ENCODE measurements at places on chromosomes 4 and X.

- peak; percentile 47 for DNase-seq
Observed at GRCh38 chrX:69285881-69286564, 120.8 kb upstream of the PJA1 start.

DNA sequence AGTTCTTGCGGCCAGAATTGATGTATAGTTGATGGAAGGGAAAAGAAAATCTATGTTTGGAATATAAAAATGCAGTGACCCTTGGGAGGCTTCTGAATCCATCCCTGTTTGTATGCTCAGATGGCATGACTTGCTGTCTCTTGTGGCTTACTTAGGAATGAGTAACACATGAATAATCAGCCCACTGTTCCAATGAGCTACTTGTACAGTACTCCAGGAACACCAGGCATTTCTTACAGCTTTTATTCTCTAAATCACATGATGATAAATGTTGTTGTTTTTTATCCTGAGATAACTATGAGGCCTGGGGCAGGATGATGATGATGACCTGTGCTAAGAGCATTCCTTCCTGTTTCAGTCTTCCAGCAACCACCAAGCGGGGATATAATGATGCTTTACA, 18.9 kb downstream of the TMPRSS11E start:
- no peak for DNase-seq

DNA sequence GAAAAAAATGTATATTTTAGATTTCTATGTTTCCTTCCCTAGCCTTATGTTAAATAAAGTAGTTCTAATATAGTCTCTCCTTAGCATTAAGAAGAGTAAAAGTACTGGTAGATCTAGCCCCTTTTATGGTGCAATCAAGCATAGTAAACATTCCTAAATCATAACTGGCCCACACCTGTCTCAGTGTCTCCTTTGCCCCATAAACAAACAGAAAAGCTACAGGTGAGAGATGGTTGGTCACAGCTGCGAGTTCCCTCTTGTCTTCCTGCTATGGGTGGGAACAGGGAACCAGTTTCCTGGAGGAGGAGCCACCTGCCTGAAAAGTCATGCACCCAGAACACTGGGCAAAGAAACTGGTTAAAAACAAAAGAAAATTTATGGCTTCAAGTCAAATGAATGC, 16.6 kb downstream of the SOWAHB start:
- DNase-seq = no peak

DNA sequence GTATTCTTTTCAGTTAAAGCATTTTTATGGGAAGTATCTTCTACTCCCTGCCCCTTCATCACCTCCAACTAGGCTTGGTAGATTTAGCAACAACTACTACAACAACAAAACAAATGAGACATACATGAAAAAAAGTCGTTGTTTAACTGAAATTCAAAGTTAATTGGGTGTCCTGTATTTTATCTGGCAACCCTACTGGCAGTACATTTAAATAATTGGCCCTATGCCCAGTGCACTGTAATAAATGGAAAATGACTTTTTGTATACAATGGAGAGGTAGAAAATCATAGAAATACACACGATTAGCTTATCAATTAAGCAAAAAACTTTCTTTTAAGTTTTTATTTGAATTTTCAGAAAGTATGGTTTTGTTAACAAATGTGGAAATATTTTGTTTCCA, 21.4 kb upstream of the CLGN start:
- no peak for DNase-seq

- DNase-seq = no peak
Observed at GRCh38 chrX:47644557-47645091, 5.7 kb downstream of the ELK1 start.

DNA sequence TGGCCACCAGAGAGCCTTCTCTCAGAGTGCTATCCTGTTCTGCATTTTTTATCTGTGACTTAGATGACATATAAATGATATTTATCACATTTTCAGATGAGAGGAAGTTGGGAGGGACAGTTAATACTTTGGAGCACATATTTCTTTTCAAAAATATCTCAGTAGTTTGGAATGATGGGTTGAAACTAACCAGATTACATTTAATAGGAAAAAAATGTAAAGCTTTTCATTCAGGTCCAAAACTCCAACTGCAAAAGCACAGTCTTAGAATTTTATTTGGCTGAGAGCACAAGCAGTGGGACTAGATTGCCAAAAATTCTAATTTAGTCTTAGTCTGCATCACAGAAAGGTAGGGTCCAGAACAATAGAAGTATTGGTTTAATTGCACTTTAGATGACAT, 248.2 kb upstream of the TEX13A start:
- DNase-seq = no peak

GRCh38 chr4:110533940-110534339, 58.0 kb downstream of the ENPEP start:
- DNase-seq = no peak

DNA sequence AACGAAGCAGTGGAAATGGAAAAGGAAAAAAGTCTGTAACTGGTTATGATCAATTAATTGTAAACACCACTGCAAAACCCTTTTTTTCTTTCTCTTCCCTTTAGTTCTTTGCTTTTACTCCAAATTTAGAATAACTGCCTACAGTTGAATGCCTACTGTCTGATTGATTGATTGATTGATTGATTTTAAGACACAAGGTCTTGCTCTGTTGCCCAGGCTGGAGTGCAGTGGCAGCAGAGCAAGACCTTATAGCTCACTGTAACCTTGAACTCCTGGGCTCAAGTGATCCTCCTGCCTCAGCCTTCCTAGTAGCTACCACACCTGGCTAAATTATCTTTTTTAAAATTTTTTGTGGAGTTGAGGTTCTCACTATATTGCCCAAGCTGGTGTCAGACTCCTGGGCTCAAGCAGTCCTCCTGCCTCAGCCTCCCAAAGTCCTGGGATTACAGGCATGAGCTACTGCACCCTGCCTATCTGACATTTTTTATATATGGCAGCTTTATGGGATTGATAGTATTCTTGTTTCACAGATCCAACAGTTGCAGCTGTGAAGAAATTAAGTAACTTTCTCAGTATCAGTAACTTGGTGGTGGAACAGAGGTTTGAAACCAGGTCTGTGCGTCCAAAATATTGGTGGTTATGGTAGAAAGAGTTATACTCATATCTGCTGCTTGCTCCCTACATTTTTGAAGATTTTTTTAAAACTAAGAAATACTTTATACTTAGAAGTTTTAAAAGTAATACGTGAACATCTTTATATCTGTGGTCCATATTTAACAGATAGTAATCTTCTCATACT, 12.4 kb downstream of the UBE2K start:
- no peak for DNase-seq

DNA sequence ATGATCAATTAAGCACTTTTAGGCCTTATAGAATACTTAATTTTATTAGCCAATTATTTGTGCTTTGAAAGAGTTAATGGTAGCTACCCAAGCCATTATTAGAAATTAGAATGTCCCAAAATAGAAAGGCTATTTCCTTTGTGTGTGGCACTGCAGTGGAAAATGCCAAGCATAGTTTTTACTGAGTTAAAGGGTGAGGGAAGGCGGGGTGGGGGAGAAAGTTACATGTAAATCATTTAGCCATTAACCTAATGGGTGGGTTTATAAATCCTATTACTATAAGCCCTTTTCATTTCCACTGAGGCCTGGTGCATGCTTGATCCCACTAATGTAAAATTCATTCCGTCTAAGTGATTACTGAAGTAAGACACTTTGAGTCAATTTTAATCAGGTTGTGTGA, 105.8 kb downstream of the POLA1 start:
- no peak for DNase-seq

DNA sequence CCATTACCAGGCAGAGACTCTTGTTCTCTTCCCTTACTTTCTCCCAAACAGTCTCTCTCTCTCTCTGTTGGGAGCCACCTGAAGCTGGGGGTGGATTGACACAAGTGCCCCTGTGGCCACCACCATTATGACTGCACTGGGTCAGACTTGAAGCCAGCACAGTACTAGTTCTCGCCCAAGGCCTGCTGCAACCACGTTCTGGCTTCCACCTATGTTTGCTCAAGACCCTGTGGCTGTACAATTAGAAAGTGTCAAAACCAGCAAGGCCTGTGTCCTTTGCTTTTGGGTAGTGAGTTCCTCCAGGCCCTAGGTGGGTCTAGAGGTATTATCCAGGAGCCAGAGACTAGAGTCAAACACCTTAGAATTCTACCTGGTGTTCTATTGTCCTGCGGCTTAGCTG, 31.0 kb downstream of the MAGED2 start:
- no peak for DNase-seq

DNA sequence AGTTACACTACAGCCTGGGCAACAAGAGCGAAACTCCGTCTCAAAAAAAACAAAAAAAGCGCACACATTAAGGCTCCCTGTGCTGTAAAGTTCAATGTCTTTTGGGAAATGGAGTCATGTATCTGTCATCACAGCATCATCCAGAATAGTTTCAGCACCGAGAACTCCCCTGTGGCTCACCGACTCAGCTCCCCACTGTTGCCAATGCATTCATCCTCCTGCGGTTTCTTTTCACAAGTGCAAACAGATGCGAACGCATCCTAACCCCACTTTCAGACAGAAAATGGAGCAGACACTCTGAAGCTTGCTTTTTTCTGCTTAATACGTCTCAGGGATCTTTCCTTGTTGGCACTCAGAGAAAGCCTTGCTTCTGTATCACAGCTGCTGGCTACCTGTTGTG, 13.8 kb upstream of the SH3TC1 start:
- DNase-seq = no peak

- DNase-seq = no peak
Observed at GRCh38 chrX:101397779-101398178, 7.0 kb downstream of the RPL36A start.

GRCh38 chrX:13646154-13646549, 6.8 kb upstream of the TCEANC start:
- DNase-seq = peak; percentile 36

DNA sequence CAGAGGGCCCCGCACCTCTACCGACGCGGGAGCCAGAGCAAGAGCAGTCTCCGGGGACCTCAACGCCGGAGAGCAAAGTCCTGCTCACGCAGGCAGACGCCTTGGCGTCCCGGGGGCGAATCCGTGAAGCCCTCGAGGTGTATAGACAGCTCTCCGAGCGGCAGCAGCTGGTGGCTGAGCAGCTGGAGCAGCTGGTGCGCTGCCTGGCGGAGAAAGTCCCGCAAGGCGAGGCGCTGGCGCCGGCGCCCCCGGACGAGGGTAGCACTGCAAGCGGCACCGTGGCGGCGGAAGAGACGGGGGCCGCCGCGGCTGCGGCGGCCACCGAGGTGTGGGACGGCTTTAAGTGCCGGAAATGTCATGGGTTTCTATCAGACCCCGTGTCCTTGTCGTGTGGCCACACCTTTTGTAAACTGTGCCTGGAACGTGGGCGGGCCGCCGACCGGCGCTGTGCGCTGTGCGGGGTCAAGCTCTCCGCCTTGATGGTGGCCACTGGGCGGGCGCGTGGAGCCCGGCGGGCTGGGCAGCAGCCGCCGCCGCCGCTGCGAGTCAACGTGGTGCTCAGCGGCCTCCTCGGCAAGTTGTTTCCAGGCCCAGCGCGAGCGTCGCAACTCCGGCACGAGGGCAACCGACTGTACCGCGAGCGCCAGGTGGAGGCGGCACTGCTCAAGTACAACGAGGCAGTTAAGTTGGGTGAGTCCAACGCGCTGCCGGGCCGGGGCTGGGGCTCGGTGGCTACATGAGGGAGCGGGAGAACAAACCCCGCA, 672 bp downstream of the LONRF3 start:
- DNase-seq = peak; percentile 48

GRCh38 chrX:97847885-97848679, 964.4 kb downstream of the RPA4 start:
- no peak for DNase-seq

- no peak for DNase-seq
Observed at GRCh38 chr4:21826071-21826470, 122.5 kb downstream of the KCNIP4 start.

Measured in stimulated activated CD4-positive, alpha-beta T cell treated with anti-CD3 and anti-CD28 coated beads, Interleukin-4, amount 100 ng/mL, for 24 hours (primary cell).